ENCODE measurements at places on chromosomes 7 and 10.

GRCh38 chr10:133528296-133528844 lies 1.2 kb downstream of the CYP2E1 start:
- DNase-seq: no peak

GRCh38 chr10:114876169-114876568 lies 54.6 kb downstream of the FHIP2A start:
- DNase-seq: no peak

- DNase-seq: no peak
These were observed 142.7 kb upstream of the FZD8 start for GRCh38 chr10:35784751-35785150.

DNA sequence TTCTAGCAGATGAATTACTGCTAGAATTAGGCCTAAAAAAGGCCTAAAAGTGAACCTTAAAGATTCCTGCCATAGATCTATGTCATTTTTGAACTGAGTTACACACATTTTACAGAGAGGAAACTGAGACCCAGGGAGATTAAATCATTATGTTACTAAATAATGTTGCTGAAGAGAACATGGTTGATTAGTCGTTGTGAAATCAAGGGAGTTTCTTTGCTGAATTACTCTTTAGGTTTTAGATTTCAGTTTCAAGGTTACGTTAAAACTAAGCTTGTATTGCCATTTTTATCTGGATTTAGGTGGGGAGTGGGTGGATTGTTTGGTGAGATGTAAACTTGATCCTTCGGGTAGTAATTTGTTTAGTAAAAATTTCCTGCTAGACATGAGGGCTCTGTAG lies 21.3 kb downstream of the CDK14 start:
- no peak for DNase-seq

DNA sequence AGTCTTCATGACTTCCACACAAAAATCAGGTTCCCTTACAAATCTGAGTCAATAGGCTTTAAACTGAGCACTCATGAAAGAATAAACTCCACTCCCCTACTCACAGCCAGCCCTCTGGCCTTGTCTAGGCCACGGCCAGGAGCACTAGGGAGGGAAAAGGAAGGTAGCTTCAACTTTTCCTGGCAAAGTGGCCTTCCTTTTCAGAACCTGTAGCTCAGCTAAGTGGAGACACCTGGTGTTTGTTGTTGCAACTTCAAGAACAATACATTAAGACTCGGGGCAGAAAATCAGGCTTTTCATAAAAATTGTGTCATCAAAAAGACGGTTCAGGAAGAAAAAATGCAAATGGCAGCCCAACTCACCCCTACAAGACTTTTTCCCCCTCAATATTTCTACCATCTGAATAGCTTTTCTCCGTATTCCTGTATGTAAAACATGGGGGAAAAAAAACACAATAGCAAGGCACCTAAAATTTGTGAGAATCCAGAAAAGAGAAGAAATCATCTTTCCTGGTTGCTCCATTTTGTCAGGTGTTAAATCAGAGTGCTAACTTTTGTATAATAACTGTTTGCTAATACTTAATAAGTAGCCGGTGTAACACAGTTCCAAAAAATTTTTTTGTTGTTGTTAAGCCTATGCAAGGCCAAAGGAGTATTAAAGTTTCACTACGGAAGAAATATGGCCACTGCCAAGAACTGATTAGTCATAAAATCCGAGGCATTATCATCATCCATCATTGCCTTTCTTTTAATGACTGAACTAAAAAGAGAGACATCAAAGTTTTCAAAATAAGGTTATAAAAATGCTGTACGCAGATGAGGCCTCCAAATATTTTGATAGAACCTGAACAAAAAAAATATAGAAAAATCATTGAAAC lies 66.2 kb upstream of the ARID5B start:
- DNase-seq: no peak

DNA sequence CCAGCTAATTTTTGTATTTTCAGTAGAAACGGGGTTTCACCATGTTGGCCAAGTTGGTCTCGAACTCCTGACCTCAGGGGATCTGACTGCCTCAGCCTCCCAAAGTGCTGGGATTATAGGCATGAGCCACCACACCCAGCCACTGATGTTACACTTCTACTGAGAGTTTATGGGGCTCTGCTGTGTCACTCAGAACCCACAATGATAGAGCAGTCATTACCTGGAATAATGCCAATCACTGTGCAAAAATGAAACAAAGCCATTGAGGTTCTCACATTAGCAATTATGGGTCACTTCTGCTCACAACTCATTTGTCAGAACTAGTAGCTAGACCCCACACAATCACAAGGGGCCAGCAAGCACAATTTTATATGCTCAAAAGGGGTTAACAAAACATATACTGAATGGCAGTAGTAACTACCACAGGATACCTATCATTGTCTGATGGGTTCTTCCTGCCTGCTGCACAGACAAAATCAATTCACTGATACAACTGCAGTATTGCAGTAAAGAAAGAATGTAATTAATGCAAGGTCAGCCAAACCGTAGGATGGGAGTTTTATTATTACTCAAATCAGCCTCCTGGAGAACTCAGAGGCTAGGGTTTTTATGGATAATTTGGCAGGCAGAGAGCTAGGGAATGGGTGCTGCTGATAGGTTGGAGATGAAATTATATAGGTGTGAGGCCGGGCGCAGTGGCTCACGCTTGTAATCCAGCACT lies 72.1 kb upstream of the TRIM24 start:
- DNase-seq: no peak

Data from T-helper 22 cell (primary cell).